Stimulated activated CD4-positive, alpha-beta T cell treated with anti-CD3 and anti-CD28 coated beads, Interleukin-4, amount 100 ng/mL, for 48 hours (primary cell): ENCODE measurements at places on chromosomes 11 and 22.

DNA sequence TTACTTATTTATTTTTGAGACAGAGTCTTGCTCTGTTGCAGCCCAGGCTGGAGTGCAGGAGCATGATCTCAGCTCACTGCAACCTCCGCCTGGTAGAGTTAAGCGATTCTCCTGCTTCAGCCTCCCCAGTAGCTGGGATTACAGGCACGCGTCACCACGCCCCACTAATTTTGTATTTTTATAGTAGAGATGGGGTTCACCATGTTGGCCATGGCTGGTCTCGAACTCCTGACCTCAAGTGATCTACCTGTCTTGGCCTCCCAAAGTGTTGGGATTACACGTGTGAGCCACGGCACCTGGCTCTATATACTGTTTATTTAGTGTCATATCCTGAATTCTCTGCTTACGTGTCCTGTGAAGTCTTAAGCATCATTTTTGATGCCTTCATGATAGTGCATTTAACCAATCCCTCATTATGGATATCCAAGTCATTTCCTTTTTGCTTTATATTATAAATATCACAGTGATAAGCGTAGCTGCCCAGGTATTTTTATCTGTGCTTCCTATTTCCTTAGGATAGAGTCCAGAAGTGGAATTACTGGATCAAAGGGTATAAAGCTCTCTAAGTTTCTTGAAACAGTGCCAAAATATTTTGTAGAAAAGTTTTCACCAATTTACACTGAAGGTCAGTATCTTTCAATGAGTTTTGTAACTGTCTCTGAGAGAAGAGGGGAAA is 871 bp upstream of the SIDT2 start:
- DNase-seq = no peak

GRCh38 chr11:105027678-105028077 is 4.7 kb upstream of the CASP5 start:
- no peak for DNase-seq

GRCh38 chr11:14538271-14538925 is 18.2 kb upstream of the PSMA1 start:
- no peak for DNase-seq

- no peak for DNase-seq
These were observed 26.9 kb downstream of the TRMU start for GRCh38 chr22:46362203-46362933.
